ENCODE measurements at places on chromosomes 3 and 15. TPM values are rescaled to one million over a fixed set of nuclear protein-coding genes. Genes with fewer than 3 reads are reported as not detected.

Gene ANKUB1
- not detected for total RNA-seq

Gene SKOR1
- 0.17 TPM for total RNA-seq

Gene RBP2
- not detected for total RNA-seq

- peak; percentile 76 for DNase-seq
- no peak overlapping the region for H3K27ac ChIP-seq
- H3K4me1 ChIP-seq, result no peaks in the 10 kb centered on the region
Observed at GRCh38 chr3:98817547-98818041, 54.5 kb downstream of the ST3GAL6 start.

Measured in GM23338 (cell line).